ENCODE measurements at places on chromosomes 2 and 18.

- DNase-seq, result no peak
Measured at GRCh38 chr2:10465910-10466309, 17.8 kb upstream of the ODC1 start.

DNA sequence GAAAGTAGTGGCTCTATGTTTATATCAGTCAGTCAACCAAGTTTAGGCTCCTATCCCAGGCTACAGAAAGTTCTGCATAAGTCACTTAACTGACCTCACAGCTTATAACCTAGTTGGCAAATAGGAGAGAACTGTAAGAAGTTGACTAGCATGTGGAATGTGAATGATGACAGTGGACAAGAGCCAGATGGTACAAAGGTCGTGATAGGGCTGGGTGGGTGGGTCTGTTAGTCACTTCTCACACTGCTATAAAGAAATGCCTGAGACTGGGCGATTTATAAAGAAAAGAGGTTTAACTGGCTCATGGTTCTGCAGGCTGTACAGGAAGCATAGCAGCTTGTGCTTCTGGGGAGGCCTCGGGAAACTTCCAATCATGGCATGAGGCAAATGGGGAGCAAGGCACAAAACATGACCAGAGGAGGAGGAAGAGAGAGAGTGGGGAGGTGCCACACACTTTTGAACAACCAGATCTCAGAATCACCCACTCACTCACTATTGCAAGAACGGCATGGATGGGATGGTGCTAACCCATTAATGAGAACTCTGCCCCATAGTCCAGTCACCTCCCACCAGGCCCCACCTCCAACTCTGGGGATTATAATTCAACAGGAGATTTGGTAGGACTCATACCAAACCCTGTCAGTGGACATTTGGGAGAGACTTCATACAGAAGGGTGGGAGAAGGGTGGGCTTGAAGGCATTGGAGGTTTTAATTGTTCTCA is 68.8 kb downstream of the LTBP1 start:
- DNase-seq, result no peak

DNA sequence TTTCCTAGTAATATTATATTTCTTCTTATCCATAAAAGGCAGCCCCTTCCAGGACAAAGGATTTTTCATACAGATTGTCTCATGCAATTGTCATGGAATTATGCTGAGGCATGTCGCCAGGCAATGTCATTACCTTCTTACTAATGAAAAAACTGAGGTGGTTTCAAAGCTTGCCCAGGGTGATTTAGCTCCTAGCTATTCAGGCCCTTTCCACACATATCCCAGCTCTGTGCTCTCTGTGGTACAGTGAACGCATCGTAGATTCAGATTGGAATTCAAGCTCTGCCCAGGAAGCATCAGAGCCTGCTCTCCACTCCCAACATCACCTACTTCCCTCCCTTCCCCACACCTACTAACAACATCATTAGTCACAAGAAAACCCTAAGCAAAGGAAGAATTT is 60.1 kb downstream of the ATP8B1 start:
- DNase-seq, result no peak

- DNase-seq, result peak; percentile 52
Measured at GRCh38 chr18:45910405-45911023, 56.6 kb downstream of the EPG5 start.

GRCh38 chr2:237920673-237921072 is 46.1 kb upstream of the UBE2F start:
- DNase-seq, result no peak
